Stimulated activated naive CD8-positive, alpha-beta T cell treated with anti-CD3 and anti-CD28 coated beads, Interleukin-15, Interleukin-2, amounts not matched to agents 100 U/mL and 50 U/mL, for 24 hours (primary cell): ENCODE measurements at places on chromosomes 5 and 9.

DNA sequence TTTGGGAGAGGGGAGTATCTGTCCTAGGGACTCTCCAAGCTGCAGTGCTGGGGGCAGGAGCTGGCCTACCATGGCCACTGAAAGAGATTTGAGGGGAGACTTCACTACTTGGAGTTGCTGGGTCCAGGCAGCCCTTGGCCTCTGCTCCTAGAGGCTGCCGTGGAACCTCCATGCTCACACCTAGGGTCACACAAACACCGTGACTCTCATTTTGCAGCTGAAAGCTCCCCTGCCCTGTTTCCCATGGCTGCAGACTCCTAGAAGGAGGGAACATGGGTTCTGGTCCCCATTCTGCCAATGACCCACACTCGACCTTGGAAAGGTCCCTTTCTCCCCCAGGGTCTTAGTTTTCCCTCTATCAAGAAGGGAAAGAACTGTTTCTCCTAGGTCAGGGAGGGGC lies 147.1 kb upstream of the PPP1R26 start:
- DNase-seq: no peak

DNA sequence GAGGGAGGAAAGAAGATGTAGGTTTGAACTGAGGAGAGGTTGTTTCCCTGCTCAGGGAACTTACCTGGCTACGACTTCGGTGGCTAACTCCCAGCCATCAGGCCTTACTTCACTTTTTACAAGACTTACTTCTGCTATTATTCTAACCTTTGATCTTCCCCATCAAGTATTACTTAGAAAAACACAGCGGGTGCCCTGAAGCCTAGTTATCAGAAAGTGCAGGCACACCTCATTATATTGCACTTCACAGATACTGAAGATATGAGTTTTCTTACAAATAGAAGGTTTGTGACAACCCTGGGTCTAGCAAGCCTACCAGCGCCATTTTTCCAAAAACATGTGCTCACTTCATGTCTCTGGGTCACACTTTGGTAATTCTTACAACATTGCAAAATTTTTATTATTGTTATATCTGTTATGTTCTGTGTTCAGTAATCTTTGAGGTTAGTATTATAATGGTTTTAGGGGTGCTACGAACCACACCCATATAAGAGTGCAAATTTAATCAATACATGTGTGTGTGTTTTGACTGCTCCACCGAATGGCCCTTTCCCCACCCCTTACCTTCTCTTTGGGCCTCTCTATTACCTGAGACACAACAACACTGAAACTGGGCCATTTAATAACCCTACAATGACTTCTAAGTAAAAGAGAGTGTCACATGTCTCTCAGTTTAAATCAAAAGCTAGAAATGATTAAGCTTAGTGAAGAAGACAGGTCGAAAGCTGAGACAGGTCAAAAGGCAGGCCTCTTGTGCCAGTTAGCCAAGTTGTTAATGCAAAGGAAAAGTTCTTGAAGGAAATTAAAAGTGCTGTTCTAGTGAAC lies 2102.7 kb upstream of the WWC1 start:
- no peak for DNase-seq

DNA sequence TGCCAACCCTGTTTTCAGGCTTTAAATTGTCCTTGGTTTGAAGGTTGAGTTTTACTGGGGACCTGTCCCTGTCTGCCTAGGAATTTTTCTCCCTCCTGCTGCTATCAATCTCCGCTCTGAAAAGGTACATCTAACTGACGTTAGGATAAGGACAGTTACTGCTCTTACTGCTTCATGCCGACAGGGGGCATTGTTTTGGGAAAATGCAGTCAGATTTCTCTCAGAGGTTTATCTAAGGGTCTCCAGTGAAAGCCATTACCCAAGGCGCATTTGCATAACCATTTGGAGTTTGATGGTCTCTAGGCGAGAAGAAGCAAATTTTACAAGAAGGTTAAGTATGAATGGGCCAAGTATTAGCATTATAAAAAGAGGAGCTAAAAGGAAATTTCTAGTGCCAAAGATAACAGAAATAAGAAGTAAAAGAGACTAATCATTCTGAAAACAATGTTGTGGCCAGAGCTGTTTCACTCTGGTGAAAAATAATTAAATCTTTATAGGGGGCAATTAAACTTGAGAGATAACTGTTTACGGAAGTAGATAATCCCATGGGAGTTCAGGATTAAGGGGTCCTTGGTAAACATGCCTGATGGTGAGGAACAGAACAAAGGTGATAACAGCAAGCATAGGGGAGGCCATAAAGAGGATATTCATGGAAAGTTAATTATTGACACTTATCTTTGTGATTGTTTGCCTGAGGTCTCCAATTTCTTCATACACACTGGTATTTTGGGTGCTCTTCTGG lies 605.0 kb downstream of the MTRR start:
- DNase-seq: no peak

- DNase-seq: no peak
Measured at GRCh38 chr9:86135371-86135770, 36.0 kb upstream of the GOLM1 start.

DNA sequence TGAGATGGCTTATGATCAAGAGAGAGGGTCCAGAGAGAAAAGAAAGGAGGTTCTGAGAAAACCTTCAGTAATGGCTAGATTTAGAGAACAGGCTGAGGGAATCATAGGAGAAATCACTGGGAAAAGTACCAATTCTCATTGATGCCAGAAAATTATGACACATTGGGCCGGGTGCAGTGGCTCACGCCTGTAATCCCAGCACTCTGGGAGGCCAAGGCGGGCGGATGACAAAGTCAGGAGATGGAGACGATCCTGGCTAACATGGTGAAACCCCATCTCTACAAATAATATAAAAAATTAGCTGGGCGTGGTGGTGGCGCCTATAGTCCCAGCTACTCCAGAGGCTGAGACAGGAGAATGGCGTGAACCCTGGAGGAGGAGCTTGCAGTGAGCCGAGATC lies 29.5 kb upstream of the PLIN2 start:
- no peak for DNase-seq

DNA sequence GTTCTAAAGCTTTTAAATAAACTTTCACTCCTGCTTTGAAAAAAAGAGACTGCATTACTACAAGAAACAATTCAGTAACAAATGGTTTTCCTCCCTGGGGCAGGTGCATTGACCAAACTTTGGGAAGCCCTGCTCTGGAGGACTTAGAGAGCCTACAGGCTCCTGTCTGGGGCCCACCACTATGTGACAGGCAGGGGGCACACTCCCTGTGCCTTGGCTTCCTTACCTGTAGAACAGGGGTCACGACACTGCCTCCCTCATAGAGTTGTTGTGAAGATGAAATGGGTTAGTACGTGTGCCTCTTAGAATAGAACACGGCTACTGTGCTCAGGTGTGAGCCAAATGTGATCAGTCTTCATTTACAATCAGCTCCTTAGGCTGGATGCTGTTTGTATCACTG lies 130.1 kb downstream of the GPBP1 start:
- no peak for DNase-seq

DNA sequence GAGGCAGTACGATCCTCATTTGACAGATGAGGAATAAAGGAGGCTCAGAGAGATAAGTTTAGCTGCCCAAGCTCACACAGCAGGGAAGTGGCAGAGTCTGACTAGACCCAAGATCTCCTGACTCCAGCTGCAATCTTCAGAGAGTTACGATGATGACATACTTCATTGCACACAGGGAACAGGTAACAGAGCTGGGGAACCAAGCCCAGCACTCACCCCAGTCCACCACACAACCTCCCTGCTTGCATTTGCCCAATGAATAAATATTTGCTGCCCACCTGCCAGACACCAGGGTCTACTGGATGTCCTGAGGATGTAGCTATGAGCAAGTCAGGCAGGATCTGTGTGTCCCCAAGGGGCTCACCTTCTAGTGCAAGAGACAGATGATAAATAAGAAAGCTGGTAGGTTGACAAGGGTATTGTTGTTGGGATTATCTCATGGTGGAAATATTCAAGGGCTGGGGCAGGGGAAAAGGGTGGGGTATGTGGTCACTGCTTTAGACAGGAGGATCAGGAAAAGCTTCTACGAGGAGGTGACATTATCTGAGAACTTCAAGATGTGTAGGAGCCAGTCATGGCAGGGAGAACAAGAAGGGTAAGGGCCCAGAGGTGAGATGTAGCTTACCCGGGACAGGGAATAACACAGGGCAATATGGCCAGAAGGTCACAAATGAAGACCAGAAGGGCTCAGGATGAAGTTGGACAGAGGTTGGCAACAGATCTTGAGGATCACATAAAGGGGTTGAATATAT lies 28.6 kb upstream of the CPEB4 start:
- DNase-seq: no peak

- DNase-seq: peak; percentile 20
Measured at GRCh38 chr9:38423973-38424843, at the start of gene IGFBPL1. Gene IGFBPL1 (minus strand): TSS chr9:38424454. CDS start chr9:38424424, 30 bp downstream.

- DNase-seq: no peak
Measured at GRCh38 chr5:81989204-81989603, 17.4 kb downstream of the ATG10 start.

- DNase-seq: no peak
Measured at GRCh38 chr5:45334939-45335338, 361.2 kb downstream of the HCN1 start.

- no peak for DNase-seq
Measured at GRCh38 chr9:131589124-131589711, 43.9 kb downstream of the PRRT1B start.

- DNase-seq: no peak
Measured at GRCh38 chr5:94031631-94032030, 290.2 kb upstream of the POU5F2 start.

- no peak for DNase-seq
Measured at GRCh38 chr5:149759986-149760853, 30.1 kb downstream of the PPARGC1B start.

- no peak for DNase-seq
Measured at GRCh38 chr9:108496846-108497245, 358.9 kb downstream of the ACTL7B start.

- no peak for DNase-seq
Measured at GRCh38 chr5:173453167-173453566, 125.0 kb upstream of the STC2 start.

DNA sequence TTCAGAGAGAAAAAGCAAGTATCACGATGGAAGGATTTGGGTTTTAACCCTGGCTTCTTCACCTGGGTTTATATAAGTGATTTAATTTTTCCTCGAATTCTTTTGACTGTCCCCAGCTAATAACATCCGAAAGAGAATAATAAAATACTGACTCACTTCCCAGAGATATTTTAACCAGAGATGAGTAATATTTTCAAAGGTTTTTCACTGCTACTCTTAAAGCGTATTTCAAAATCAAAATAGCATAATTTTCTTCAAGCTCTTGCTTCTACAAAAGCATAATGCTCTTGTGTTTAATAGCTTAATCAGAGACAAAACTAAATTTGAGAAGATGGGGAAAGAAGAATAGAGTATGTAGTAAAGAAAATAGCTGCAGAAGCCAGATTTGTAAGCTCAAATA lies 215.2 kb upstream of the PTGER4 start:
- DNase-seq: no peak

GRCh38 chr9:75462866-75463265 lies 374.6 kb downstream of the OSTF1 start:
- no peak for DNase-seq

DNA sequence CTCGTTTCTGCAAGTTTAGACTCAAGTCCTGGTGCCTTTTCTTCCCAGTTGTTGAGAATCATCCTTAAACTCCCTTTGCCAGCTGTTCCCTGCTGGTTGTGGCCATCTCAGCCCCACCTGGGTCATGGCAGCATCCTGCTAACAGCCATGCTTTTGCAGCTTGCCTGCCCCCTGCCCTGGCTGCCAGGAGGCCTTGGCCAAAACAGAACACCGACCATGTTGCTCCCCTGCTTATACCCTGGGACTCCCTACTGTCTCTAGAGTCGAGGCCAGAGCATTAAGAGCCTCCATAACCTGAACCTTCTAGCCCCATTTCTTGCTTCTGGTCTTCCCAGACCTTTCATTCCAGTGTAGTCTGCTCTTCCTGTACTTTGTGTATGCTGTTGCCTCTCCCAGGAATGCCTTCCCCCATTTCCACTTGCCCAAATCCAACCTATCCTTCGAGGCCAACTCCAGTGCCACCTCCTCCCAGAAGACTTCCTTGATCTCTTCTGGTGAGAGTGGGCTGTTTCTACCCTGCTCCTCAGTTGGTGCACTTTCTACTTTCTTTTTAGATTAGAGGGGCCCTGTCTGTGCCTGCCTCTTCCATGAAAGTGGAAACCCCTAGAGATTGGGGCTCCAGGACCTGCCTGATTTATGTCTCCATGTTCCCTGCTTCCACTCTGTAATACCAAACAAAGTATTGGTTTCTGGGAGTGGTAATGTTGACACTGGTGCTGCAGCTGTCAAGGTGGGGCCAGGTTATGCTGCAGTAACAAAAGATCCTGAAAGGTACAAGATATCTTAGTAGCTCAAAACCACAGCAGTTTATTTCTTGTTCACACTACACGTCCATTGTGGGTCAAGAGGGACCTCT lies 88.2 kb downstream of the AMBP start:
- DNase-seq: no peak

- DNase-seq: no peak
Measured at GRCh38 chr9:98087420-98088354, 31.2 kb downstream of the NANS start.

DNA sequence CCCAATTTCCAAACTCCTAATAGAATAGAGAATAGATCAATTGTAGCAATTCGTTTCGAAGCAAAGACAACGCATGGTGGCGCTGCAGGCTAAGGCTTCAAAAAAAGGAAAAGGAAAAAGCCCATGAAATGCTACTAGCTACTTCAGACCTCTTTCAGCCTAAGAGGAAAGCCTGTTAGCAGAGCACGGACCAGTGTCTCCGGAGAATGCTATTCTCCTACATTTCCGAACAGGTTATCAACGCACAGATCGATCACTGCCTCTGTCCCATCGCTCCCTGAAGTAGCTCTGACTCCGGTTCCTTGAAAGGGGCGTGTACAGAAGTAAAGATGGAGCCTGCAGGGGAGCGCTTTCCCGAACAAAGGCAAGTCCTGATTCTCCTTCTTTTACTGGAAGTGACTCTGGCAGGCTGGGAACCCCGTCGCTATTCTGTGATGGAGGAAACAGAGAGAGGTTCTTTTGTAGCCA lies at the start of gene PCDHB15:
Gene PCDHB15, plus strand, starts transcription at position 146 of the 468 bp plus-strand sequence. Its CDS starts 184 bp downstream, at position 330.
- no peak for DNase-seq

GRCh38 chr5:44389090-44389822 lies at the start of gene FGF10:
Gene FGF10 (minus strand): TSS chr5:44389420. CDS start chr5:44388682, 738 bp downstream.
- DNase-seq: no peak

GRCh38 chr5:148202531-148203203 lies at the start of gene SPINK6:
Gene SPINK6 (plus strand): TSS chr5:148203042. CDS start chr5:148203097, 55 bp downstream.
- DNase-seq: no peak

DNA sequence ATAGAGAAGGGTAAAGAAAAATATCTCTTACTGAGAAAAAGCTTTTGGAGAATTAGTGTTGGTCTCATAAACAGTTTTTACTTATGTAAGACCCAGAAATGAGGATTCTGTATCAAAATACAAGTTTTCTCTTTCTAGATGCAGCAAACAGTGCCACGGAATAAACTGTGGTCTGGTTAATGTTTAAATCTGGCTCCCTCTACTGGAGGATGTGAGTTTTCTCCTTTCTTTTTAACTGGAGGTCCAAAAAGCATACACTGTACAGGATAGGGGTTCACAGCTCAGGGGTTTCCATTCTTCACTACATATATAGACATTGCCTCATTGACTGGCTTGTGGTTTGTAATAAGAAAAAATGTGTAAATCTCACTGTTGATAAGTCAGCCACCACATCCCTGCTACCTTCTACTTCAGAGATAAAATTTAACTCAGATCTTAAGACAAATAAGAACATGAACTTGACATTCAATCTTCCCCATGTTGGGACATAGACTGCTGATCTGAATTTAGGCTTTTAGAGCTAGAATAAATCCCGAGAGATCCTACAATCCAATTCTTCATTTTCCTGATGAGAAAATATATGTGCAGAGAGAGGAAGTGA lies 98.9 kb downstream of the CFAP95 start:
- DNase-seq: no peak
